SK-N-MC (cell line): ENCODE measurements at places on chromosomes 2 and 18.

- no peak for DNase-seq
Observed at GRCh38 chr2:98346311-98347236, at the start of gene CNGA3. TSS of gene CNGA3 (plus strand) at chr2:98346456. CDS start at chr2:98369976, 23,520 bp downstream.

- no peak for DNase-seq
Observed at GRCh38 chr2:148416248-148416647, 228.3 kb upstream of the EPC2 start.

GRCh38 chr2:129772190-129772579 lies 207.3 kb upstream of the RAB6C start:
- DNase-seq = no peak

DNA sequence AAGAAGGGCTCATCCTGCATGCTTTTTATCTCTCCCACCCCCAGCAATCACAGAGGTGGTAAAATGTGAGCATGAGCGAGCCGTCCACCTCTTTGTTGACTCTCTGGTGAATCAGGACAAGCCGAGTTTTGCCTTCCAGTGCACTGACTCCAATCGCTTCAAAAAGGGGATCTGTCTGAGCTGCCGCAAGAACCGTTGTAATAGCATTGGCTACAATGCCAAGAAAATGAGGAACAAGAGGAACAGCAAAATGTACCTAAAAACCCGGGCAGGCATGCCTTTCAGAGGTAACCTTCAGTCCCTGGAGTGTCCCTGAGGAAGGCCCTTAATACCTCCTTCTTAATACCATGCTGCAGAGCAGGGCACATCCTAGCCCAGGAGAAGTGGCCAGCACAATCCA lies 19.5 kb downstream of the LIPG start:
- no peak for DNase-seq

- no peak for DNase-seq
Observed at GRCh38 chr2:128792476-128793054, 473.9 kb upstream of the HS6ST1 start.

DNA sequence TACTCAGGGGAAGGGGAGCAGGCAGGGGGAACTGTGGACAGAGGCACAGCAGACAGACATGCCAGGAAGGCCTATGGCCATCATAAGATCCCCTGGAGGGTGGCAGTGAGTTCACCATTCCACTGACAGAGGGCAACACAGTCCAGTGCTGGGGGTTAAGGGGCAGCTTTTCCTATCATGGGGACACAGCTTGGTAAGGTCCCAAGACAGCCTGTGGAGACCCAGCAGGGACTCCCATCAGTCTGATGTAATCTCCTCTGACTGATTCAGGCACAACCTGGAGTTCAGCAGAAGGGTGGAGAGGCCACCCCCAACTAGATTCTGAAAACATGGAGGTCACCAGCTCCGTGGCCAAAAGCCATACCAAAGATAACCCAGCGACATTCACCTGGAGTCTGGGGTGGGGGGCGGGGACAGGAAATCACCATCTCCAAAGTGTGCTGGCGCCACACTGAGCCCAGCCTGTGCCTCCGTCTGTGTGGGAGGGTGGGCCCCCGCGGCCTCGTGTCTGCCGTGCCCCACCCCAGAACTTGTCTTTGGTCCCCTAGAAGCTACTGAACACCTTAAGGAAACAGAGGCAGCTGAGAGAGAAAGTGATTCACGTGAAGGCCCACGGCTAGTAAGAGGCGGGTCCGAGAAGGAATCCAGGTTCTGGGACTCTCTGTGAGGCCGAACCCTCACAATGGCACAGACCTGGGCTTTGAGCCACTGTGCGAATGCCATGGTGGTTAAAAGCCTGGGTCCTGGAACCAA lies 28.6 kb downstream of the DNMT3A start:
- DNase-seq = no peak

DNA sequence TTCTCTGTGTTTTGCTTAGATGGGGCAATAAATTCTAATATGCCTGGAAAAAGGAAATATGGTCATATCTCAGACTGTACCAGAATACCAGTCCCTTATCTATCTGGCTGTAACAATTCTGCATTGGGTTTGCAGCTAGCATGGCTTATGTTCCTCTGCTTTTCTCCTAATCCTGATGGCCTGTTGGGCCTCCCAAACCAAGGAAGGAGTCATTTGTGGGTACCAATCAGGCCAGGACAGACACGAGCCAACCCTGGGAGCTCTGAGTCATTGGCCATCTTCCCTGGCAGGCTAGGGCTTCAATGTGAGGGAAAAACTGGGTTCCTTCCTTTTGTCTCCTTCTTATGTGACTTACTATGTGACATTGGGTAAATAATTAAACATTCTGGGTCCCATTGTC lies 12.0 kb downstream of the SMARCAL1 start:
- DNase-seq = no peak

DNA sequence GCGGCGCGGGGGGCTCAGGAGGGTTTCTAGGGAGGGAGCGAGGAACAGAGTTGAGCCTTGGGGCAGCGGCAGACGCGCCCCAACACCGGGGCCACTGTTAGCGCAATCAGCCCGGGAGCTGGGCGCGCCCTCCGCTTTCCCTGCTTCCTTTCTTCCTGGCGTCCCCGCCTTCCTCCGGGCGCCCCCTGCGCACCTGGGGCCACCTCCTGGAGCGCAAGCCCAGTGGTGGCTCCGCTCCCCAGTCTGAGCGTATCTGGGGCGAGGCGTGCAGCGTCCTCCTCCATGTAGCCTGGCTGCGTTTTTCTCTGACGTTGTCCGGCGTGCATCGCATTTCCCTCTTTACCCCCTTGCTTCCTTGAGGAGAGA lies 5.2 kb downstream of the PROC start:
- DNase-seq = no peak

DNA sequence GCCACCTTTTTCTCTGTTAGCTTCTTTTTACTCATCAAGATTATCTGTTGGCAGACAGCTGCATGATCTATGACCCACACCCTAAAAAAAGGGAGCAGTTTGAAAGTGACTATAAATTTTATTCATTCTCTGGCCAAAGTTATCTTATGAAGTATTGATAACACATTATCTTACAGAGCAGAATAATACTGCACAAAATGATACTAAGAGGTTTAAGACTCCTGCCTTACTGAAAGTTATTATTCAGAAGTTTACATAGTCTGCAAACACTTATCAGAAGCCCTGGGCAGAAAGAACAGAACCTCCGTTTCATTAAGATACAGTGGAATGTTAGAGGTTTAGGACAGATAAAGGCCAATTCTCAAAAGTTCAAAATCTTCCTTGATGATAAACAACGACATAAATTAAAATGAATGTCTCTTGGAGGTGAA lies 78.2 kb downstream of the ZEB2 start:
- DNase-seq = no peak

DNA sequence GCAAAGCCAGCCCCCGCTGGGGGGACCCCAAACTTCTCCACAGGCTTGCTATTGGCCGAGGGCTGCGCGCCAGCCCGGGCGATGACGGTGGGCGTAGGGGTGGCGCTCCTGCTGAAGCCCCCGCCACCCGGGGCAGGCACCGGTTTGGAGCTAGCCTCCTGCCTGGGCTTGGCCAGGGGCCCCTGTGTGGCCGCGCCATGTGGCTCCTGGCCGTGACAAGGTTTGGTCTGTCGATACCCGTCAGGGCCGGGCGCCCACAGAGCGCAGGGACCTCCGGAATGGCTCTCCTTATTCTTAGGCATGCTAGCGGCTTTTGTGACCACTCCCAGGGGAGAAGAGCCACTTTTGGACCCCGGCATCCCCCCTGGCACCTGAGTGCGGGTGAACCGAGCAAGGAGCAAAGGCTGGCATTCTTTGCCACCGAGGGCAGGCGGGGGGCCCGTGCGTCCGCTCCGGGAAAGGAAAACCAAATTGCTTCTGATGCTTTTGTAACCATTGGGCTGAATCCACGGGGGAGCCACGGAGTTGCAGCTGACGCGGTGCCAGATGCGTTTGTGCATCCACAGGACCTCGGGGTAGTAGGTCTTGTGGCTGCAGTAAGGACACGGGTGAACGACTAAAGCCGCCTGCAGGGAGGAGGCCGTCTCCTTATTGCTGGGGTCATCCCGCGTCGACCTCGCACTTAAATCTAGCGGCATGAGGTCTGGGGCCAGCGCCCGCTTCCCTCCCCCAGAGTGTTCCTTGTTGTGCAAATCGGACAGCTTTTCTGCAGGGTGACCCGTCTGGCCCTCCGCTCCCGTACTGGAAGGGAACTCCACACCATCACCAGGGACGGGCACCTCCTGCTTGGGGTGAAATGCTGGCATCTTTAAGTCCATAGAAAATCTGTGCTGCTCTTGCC lies 115.6 kb downstream of the ZNF516 start:
- DNase-seq = no peak

- DNase-seq = no peak
Observed at GRCh38 chr18:24534271-24534670, 73.8 kb downstream of the HRH4 start.

DNA sequence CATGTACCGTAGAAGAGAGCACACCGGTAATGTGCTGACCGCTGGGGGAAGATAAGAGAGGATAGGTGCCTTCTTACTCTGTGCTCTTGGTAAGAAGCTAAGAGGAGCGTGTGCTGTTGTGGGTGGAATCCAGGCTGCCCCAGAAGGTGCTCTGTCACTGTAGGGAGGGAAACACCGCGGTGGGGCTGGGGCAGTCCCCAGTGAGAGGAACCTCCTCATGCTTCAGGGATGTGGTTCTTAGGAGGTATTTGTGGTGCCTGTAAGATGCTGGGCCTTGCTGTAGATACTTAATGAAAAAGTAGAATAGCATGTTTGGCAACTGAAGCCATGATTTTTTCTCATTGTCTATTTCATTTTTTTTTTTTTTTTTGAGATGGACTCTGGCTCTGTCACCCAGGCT lies 1.1 kb downstream of the COLEC11 start:
- DNase-seq = no peak

DNA sequence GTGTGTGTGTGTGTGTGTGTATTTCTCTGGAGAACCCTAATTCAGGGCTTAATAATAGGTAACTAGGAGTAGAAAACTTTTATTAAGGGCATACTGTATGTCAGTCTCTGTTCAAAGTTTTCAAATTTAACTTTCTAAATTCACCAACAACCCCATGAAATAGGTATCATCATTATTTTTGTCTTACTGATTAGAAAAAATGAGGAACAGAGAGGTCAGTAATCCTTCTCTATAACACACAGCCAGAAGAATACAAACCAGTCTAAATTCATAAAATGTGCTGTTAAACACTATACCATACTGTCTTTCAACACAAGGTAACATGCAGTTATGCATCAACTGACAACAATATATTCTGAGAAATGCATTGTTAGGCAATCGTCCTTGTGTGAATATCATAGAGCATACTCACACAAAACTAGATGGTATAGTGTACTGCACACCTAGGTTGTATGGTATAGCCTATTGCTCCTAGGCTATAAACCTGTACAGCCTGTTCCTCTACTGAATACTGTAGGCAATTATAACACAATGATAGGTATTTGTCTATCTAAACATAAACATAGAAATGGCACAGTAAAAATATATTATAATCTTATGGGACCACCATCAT lies 143.1 kb downstream of the PTH2R start:
- no peak for DNase-seq

DNA sequence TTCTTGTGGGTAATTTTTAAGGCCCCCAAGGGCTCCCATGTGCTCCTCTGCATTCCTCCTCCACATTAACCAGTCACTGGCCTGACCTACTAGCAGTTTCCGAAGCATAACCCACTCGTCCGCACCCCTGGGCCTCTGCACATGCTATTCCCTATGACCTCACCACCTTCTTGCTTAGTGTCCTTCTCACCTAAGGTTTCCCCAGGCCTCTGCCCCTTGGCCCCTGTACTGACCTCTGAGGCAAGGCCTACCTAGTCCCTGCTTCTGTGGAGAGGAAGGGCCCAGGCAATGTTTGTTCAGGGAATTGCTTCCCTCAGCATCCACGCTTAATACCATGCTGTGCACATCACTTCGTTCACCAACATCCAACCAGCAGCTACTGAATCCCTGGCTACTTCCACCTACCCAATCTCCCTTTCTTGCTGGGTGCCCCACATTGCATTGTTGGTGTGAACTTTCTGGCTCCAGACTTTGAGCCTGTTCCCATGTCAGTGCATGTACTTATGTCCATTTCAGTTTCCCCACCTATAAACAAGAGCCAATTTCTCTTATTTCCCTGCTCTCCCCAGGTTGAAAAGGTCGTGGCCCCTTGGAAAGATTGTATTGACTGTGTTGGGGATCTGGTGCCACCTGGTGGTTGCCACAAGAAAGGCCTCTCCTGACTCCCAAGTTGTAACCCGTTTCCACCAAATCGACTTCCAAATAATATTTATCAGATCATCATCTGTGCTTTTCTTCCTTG lies 19.2 kb upstream of the TMEM177 start:
- DNase-seq = no peak

DNA sequence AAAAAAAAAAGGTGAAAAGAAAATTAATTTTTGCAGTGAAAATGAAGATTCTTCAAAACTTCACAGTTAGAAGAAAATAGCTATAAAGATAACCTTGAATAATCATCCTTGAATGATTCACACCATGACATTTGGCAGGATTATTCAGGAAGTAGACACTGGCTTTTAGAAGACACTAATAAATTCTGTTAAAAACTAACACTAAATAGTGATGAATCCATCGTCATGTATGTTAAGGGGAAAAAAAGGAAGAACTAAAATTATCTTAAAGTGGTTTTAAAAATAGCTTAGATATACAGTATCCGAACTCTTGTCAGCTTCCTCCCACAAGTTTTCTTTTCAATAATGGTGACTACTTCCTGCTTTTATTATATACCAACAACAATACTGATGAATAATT lies 10.2 kb downstream of the USP37 start:
- no peak for DNase-seq
